M059J (cell line): ENCODE measurements at places on chromosomes 1 and 21. TPM values are rescaled to one million over a fixed set of nuclear protein-coding genes. Genes with fewer than 3 reads are reported as not detected.

- peak; percentile 37 for DNase-seq
Observed at GRCh38 chr1:63955370-63956145, 181.7 kb downstream of the ROR1 start.

DNA sequence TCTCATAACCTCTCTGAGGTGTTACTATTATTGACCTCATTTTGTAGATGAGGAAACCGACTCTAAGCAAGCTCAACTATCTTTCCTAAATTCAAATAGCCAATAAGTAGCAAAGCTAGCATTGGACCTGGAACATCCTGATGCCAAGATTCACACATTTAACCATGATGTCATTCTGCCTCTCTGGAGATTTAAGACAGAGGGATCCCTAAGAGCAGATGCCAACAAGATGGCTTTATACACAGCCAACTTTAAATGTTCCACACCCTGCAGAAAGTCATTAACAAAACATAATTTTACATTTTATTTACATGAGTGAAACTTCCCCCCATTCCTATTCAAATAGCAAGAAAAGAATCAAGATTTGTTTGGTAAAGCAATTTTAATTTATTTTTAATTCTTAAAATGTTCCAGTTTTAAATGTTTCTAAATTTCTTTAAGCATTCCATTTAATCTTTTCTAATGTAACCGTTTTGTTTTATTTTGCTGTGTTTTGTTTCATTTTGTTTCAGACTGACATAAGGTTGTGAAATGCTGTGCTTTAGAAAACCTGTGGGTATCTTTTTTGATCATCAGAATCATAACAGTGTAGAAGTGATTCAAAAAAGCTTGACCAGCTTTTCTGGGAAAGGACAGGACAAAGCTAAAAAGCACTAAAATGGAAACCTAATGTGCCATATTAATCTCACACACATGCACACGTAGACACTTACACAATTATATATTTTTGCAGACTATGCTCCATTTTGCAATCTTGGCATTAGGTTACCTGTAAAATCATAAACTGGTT is 7.6 kb upstream of the VAV3 start:
- no peak for DNase-seq

Gene SH2D1B
- 0.05 and 0.71 TPM in 2 replicates for total RNA-seq

- DNase-seq: no peak
Observed at GRCh38 chr1:234643111-234643849, 33.3 kb upstream of the IRF2BP2 start.

- DNase-seq: no peak
Observed at GRCh38 chr1:179576509-179576908, 761 bp upstream of the NPHS2 start.

GRCh38 chr1:230276401-230276800 is 149.7 kb downstream of the PGBD5 start:
- DNase-seq: no peak

- no peak for DNase-seq
Observed at GRCh38 chr21:42550817-42551216, 37.2 kb downstream of the SLC37A1 start.

DNA sequence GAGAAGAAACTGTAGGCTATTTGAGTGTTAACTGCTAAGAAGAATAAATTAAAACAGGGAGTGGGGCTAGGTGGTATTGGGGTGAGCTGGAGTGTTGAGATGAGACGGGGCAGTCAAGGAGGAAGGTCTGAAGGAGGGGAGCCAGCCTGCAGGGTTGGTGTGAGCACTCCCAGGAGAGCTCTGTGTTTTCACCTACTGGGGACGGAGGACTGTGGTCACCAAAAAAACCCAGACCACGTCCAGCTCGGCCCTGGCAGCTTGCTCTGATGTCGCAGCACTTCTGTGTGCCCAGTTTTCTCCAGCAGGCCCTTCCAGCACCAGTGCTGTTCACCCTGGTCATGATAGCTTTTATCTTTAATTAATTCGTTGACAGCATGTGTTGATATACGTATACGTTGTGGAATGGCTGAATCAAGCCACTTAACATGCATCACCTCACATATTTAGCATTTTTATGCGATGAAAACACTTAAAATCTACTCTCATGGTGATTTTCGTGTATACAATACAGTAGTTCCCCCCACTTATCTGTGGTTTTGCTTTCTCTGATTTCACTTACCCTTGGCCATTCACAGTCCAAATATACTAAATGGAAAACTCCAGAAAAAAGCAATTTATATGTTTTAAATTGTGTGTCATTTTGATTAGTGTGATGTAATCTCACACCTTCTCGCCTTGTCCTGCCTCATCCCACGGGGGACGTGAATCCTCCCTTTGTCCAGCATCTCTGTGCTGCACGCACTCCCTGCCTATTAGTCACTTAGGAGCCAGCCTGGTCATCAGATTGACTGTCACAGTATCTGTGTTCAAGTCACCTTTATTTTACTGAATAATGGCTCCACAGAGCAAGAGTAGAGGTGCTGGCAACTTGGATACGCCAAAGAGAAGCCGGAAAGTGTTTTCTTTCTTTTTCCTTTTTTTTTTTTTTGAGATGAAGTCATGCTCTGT is 12.3 kb downstream of the FAM3B start:
- peak; percentile 79 for DNase-seq

GRCh38 chr1:200869753-200870391 is 2.9 kb upstream of the GPR25 start:
- no peak for DNase-seq

DNA sequence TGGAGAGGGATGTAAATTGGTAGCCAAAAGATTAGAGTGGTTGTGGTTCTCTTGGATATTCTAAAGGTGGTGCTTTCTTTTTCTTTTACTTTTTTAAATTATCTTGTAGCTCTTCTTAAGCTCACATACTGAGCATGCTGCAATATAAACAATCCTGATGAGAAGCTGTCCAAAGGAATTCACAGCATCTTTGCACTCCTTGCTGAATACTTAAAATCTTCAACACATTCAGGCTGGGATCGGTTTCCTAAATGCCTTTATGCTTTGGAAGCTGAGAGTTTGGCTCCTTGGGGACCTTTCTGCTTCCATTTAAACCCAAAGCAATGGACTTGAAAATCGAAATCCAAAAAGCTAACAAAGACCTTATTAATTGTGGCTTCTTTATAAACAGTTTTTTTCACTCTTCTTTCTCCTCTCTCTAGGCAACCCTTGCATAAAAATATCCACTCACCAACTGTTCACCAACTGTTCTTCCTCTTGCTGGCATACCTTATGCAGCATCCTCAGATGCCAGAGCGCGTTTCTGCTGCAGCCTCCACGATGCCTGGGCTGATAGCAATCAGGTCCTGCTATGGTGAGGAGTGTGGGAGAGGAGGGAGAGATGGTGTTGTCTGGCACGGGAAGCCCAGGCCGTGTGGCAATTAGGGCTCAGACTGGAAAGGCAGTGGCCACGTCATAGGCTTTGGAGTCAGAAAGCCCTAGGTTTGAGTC is 535.8 kb upstream of the DAB1 start:
- no peak for DNase-seq

- DNase-seq: no peak
Observed at GRCh38 chr1:107653765-107654164, 311.2 kb downstream of the VAV3 start.

GRCh38 chr1:50559421-50559820 is 136.2 kb upstream of the DMRTA2 start:
- no peak for DNase-seq

- DNase-seq: no peak
Observed at GRCh38 chr21:15195104-15195503, 130.3 kb upstream of the NRIP1 start.

Gene L1TD1
- total RNA-seq: not detected in 2 replicates

DNA sequence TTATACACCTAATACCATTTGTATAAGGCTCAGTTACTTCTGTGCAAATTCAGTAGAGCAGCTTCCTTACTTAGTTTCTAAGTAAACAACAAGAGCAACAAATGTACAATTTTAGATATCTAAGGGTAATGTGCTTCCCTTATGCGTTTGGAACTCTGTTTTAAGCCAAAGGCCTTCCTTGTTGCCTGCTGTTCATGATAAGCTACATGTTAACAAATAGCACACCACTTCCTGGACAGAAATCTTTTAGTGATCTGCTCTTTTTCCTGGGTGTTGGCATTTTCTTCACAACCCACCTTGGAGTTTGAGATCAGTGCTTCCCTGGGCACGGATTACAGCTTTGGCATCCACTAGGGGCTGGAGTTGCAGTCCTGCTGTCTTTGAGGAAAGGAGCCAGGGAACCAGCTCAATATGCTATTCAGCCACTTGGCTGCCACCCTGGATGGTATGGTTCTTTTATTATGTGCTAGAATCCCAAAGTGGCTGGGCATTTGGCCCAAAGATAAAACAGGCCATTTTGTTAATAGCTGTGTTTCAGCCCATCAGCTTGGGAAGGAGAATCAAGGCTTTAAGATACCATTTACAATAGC is 55.6 kb upstream of the ADAR start:
- DNase-seq: no peak

- peak; percentile 92 for DNase-seq
Observed at GRCh38 chr1:161153682-161154337, at the start of gene UFC1. Gene UFC1 (plus strand): TSS chr1:161153978. CDS start chr1:161153998, 20 bp downstream.

GRCh38 chr1:234611225-234611846 is 1.4 kb upstream of the IRF2BP2 start:
- peak; percentile 93 for DNase-seq

DNA sequence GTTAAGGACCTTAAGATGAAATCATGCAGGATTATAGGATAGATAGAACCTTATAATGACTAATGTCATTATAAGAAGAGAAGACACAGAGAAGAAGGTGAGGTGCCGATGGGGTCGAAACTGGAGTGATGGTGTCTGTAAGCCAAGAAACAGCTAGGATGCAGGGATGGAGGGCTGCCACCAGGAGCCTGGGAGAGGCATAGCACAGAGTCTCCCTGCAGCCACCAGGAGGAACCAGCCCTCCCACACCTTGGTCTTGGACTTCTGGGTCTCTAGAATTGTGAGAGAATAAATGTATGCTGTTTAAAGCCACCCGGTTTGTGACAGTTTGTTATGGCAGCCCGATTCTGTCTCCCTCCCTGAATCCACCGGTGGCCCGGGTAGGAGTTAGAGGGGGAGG is 337.2 kb upstream of the AJAP1 start:
- DNase-seq: no peak

DNA sequence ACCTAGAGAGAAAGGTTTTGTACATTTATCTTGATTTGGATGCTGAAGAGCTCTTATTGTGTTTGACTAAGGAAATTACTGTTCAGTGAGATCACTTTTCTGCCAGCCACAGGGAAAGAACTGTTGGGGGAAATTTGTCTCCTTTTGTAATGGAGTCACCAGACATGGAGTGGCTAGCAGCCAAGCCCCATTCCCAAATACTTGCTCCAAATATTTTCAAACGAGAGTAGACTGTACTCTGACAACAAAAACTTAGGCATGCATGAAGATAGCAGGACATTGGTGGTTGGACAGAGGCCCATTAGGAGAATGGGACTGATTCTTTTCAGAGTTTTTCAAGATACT is 21.1 kb downstream of the IPO9 start:
- DNase-seq: peak; percentile 90

DNA sequence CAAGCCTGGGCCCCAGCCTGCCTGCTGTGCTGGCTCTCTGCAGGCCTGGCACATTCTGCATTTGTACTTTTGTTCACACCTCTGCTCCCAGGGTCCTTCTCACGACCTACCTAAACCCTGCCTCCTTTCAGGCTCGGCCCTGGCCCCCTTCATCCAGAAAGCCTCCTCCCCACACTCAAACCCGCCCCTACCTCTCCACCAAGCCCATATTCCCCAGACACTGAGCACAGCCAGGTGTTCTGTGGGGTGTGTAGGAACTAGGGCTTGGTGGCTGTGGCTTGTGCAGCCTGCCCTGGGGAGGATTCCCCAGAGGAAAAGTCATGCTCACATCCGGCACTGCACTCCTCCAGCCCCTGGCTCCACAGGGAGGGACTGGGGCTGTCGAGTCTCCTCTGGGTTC is 8.2 kb upstream of the MIXL1 start:
- no peak for DNase-seq

DNA sequence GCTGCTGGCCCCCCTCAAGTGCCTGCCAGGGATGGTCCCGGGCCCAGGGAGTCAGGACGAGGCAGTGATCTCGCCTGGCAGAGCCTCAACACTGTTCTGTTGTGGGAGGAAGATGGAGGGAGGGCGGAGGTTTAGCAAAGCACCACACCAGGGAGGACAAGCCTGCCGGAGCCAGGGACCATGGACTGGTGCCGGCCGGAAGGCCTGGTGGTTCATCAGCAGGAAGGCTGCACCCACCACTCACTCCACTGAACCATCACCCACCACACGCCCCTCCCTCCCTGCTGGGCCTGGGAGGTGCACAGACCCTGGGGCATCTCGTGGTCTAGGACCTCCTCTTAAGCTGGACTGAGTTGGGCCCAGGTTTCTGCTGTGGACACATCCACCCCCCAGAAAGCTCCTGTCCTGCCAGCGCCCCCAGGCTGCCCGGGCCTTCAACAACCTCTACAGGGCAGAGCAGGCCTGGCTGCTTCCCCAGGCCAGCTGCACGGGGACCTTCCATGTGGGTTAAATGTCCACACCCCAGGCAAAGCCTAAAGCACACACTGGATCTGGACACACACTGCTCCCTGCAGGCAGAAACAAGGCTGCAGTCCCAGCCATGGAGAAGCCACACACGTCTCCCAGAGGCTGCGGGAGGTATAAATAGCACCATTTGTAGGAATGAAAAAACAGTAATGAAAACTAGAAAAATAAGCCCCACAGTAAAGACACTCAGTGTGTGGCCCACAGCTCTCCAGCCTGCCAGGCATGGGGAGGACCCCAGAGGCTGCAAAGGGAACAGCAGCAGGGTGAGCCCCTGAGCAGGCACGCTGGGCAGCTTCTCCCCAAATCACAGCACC is 10.4 kb upstream of the TMEM240 start:
- DNase-seq: peak; percentile 16

GRCh38 chr1:24105368-24106160 is 6.4 kb downstream of the MYOM3 start:
- no peak for DNase-seq

DNA sequence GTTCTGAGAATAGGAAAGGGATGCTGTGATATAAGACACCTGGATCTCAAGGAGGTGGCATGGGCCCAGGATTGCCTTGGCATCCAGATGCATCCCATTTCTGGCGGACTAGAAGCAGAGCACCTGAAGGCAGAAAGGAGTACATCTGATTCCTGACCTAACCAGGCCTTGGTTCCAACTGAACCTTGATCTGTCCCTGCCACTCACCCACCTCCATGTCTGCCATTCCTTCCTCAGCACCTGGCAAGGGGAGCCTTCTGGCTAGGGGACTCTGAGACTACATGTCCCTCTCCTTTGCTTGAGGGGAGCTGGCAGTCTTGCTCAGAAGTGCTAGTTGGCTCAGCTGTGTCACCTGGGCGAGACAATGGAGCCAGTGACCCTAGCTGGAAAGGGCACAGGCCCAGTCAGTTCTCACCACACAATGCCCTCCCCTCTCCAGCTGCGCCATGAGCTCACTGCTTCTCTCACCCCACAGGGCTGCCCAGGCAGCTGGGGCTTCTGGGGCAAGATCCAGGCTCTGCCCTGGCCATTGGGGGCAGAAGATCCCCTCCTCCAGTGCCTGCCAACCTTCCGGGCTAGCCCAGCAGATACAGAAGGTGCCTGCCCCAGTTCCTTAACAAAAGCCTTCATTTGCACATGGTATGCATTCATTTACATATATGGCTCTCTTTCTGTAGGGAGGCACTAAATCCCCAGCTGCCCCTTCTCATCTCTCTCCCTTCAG is 2.9 kb downstream of the IGSF8 start:
- DNase-seq: no peak
